ENCODE measurements at places on chromosomes 12 and 14.

GRCh38 chr12:85130646-85131045 lies 94.5 kb downstream of the LRRIQ1 start:
- no peak for DNase-seq

GRCh38 chr12:114343585-114344302 lies 62.2 kb downstream of the TBX5 start:
- no peak for DNase-seq

GRCh38 chr12:102504280-102504679 lies 23.9 kb upstream of the IGF1 start:
- no peak for DNase-seq

DNA sequence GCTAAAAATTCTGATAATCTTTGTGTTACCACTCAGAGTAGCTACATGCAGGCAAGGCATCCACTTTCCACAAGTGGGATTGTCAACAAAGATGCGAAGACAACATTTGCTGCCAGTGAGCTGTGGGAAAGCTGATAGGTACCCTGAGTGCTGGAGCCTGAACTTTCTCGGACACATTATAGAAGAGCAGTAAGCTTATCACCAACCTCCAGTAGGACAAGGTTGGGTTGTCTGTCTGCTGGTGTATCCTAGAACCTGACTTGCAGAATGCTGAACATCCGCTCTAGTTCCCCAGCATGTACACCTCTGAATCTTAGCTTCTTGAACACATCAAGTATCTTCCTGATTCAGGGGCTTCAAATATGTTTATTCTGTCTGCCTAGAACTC lies 103.8 kb upstream of the PPM1H start:
- DNase-seq: no peak

DNA sequence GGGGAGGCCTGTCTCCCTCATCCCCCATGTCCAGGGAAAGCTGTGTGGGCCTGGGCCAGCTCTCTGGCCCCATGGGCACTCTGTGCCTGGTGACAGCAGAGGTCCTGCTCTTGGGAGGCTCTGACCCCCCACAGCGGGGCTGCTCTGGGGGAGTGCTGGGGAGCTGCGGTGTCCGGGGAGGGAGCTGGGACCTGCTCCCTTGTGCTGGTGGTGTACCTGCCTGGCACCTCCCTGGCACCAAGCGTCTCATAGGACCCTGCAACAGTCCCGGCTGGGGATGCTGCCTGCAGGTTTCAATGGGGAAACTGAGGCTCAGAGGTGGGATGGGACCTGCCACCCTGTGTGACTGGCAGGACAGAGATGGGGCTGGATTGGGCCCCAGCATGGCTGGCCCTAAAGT lies 111.3 kb downstream of the KIF26A start:
- DNase-seq: no peak

GRCh38 chr14:30395065-30395464 lies 163.9 kb upstream of the G2E3 start:
- DNase-seq: no peak

DNA sequence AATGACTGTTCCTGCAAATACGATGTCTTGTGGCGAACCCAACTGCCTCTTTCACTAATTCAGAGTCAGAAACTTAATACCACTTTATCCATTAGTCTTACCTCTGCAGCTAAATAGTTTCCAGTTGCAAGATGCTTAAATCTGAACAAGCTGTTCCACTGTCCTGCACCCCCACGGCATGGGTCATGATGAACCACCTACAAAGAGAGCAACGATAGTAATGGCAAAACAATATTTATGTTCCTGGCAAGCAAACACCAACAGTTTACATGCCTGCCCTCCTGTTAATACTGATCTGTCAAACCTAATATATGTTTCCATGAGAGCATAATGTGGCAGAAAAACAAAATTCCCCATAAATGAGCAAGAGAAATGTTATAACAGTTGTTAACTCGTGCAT lies 121.9 kb downstream of the ITPR2 start:
- no peak for DNase-seq

GRCh38 chr12:64801381-64801780 lies 23.1 kb upstream of the TBC1D30 start:
- no peak for DNase-seq

DNA sequence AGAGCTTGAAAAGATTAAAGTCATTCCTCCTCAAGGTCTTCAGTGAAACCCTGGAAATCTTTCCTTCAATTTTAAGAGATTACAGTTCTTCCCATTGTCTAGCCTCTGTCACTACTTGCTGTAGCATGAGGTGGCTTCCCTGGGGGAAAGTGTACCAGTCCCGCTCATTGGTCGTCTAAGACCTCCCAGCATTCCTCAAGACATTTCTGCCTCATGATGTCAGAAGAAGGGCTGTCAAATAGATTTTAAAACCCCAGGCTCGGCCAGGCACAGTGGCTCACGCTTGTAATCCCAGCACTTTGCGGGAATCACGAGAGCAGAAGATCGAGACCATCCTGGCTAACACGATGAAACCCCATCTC lies 46.7 kb downstream of the SMUG1 start:
- peak; percentile 44 for DNase-seq

DNA sequence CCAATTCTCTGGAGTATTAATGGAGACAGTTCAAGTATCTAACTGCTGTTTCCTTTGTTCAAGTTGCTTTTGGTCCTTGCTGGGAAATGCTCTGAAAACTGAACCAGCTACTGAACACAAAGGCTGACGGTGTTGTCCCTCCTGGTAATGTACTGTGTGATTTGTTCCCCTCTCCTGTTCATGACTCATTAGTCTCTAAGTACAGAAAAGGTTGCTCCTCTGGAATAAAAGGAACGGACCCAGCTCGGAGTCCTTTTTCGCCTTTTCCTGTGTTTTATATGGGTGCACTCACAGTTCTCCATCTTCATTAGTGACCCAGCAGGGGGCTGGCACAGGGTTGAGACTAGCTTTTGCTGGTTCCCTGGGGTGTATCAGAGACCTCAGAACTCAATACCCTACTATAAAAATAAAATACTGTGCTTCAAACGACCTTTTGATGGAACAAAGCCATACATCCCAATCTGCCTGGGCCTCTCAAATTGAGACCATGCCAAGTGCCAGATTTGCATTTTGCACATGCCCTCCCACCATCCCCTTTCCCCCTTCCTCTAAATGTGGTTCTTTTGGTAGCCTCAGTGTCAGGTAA lies 269.7 kb downstream of the RAD51B start:
- no peak for DNase-seq

DNA sequence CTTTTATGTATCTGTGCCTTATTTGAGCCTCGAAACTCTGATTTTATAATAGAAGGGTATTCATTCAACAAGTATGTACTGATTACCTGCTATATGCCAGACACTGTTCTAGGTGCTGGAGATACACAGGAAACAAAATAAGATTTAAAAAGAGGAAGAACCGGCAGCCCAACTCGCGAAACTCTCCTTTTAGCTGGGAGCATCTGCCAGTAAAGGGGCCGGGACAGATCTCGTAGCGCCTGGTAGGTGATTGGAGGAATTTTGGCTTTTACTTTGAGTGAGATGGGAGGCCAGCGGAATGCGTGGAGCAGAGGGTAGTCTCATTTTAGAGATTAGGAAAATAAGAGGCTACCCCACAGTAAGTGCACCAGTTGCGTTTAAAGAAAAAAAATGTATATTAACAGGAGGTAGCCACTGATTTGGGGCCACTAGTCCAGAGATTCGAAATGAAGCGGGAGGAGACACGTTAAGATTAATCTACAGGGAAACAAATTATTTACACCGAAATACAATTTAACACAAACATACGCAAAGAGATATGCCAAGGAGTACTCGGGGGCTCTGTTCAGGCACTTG lies 520 bp upstream of the MON2 start:
- DNase-seq: peak; percentile 74

GRCh38 chr14:94961386-94962165 lies 191.7 kb upstream of the GSC start:
- DNase-seq: no peak

GRCh38 chr14:54775486-54776140 lies 127.0 kb downstream of the GCH1 start:
- no peak for DNase-seq

DNA sequence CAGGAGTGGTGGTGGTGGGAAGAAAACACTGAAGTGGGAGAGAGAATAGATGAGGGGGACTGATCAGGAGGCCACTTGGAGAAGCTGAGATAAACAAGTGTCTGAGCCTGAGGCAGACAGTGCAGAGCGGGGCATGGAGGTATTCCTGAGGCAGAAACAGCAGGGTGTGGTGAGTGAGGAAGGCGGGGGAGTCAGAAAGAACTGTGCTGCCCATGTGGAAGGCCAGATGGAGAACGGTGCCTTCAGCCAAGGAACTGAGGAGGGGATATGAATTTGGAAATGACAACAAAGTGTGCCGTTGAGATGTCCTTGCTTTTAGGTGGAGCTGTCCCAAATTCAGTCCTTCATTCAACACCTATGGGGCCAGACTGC lies 13.7 kb downstream of the APPL2 start:
- no peak for DNase-seq

DNA sequence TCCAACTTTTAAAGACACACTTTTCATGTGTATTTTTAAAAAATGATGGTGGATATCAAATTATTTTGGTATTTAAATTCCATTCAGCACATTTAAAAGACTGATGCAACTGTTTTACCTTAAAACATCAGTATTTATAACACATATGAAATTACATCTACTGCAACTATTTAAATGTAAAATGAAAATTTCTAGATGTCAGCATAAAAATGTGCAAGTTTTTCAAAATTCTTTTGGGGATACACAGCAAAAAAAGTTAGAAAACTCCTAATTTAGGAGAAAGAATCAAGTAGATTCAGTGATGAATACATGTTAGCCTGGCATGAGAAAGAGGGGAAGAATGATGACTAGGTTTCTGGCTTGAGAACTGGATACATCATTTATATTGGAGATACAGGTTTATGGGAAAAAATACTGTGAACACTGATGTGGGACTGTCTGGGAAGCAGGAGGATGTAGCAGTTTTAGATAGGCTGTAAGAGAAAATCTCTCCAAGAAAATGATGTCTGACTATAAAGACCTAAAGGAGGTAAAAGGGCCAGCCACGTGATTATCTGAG lies 9.2 kb downstream of the SOS2 start:
- peak; percentile 12 for DNase-seq

DNA sequence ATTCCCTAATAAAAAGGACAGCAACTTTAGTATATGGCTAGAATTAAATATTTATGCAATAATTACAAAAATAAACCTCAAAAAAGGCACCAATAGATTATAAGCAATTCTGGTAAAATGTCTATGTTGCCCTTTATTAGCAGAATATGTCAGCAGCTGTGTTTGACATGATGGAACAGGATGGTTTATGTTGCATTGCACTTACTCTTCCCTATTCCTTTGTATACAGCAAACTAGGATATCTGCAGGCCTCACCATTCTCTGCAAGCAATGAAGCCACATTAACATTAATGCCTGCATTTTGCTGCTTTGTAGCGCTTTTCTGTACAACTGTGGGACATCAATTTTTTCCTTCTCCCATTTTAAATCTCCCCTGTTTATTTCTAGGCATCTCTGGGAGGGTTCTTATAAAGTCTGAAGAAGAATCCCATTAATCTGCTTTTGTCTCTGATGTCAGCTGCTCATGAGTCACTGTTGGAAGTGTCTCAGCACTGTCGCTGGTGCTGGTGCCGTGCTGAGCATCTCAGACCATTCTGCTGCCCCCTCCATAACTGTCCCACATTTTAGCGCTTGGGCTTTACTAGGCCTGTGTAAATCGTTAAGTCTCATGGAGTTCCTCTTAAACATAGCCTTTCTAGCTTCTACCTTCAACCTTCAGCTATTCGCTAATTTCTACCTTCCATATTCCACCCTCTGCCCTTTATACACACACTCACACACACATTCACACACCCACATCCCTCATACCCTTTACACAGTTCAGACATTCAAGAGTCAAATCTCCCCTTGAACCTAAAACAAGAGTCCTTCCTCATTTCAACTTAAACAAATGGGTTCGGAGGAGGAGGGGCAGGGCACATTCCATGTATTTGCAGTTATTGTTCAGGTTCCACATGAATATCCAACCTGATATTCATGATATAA lies 64.4 kb upstream of the TRHDE start:
- no peak for DNase-seq

DNA sequence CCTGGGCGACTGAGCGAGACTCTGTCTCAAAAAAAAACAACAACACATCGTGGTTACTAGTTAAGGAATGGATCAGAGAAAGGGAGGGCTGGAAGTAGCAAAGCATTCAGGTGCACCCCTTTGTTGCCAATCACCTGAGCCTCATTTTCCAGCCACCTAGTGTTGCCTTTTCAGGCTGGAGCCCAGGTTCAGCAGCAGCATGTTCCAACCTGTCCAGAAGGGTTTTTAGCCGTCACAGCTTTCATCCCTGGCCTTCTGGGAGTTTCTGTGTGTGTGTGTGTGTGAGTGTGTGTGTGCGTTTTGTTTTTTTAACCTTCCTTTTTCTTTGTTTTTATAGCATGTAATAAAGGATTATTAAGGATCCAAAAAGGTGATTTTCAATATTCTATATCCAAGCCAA lies 121.1 kb upstream of the ATF1 start:
- DNase-seq: no peak

GRCh38 chr12:60930151-60930550 lies 1330.1 kb upstream of the USP15 start:
- no peak for DNase-seq

GRCh38 chr12:68559984-68560850 lies 50.5 kb upstream of the RAP1B start:
- DNase-seq: no peak

DNA sequence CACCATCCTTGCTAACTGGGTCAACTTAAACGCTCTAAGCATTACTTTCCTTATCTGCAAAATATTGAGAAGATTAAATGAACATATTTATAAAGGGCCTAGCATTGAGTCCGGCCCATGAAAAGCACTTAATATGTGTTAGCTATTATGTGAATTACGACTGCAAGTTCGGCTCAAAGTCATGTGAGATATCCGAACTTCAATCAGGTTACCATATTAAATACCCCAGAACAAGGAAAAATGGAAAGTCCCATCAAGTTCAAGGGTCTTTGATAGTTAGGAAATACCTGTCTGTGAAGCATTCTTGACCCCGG lies 487 bp upstream of the NRDE2 start:
- DNase-seq: no peak

- DNase-seq: no peak
Measured at GRCh38 chr14:67191768-67192290, 2.6 kb downstream of the GARIN2 start.

DNA sequence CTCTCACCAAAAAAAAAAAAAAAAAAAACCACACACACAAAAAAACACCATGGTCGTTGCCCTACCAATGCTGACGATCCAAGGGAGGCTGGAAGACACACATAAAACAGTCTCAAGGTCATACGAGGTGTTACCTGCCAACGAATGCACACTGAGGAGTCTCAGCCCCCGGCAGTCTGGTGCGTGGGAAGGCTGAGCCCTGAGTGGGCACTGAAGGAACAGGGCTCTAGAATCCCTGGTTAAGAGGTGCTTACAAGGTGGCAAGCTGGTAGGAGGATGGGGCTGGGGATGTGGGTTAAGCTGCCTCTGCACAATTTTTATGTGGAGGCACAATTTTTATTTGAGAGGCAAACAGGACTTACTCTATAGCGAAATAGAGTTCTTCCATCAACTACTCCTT lies 7.9 kb downstream of the LTBP2 start:
- DNase-seq: no peak

- DNase-seq: no peak
Measured at GRCh38 chr14:37595809-37596621, 586 bp downstream of the TTC6 start.

- peak; percentile 26 for DNase-seq
Measured at GRCh38 chr12:6772331-6772695, at the start of gene LAG3. LAG3 (plus strand) TSS chr12:6772520; CDS start chr12:6772853, 333 bp downstream.

Measured in AG08396 (cell line).